ENCODE measurements at places on chromosomes 12 and 14.

DNA sequence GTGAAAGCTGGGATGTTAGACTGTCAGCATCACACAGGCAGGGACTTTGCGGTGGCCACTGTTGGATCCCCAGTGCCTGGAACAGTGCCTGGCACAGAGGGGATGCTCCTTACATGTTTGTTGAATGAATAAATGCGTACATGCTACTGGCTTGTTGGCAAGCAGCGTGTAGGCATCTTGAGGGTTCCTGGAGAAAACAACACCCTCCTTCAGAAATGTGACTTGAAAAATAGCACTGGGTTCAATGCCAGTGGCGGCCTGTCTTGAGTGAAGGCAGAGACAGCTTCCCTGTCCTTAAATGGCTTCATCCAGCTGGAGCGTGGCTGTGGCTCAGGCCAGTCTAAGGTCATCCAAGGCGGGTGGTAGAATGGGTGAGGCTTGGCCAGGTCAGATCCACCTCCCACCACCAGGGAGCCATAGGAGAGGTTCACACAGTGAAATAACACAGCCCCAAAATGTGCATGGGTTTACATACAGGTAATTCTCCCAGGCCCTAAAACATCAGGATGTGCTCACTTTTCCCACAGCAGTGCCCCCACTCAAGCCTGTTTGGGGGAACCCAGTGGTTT, 171.4 kb downstream of the PHETA1 start:
- no peak for DNase-seq

DNA sequence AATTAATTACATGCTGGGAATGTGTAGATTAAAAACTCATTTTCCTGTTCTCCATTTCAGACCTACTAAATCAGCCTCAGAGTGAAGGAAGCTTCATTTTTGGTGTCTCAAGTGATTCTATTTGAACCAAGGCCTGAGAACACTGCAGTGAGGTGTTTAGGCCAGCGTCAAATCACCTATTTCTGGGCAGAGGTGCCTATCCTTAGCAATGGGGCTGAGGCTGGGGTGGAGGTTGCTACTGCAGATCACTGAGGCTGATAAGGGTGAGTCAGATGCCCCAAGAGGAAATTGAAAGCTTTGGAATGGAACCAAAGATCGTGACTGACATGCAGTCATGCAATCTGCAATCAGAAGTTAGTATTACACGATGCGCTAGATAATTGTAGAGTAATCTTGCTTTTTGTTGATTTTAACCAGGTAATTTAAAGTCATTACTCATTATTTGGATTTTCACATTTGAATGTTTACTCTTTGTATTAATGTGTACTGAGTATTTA, 4.4 kb downstream of the TXNRD1 start:
- no peak for DNase-seq

DNA sequence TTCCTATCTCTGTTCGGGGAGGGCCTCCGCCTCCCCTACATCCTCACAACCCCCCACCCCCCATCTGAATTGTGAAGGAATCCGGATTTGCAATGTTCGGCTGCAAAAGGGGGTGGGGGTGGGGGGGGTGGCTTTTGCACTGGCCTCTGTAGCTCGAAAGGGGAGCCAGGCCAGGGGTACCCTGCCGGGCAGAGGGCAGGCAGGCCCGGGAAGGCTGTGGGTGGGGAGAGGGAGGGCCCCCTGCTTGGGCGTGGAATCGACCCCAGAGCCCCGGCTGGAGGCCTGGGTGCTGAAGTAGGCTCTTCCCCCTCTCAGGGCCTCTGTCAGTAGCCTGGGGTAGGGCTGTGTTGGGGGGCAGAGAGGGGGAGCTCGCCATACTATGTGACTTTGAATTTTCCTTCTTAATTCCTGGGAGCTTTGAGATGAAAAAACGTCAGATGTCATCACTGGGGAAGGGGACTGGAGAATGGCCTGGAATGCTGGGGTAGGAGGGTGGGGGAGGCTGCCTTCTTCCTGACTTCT, 1.1 kb downstream of the LRP1 start:
- DNase-seq: no peak

DNA sequence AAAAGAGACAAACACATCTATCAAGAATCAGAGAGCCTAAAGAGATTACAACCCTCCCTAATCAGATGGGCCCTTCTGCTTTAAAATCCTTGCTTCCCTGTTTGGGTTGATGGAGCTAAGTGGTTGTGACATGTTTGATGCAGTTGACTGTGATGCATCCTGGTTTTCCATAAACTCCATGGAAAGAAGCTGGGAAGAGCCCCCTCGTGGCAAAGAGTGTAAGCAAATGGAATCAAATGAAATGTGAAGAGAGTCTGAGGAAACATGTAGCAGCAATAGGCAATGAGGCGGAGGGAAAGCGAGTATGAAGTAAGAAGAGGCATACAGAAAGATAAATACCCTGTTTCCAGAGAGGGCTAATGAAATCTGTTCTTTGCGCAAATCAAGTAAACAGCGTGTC, 70.4 kb upstream of the SLCO1C1 start:
- no peak for DNase-seq

- DNase-seq: no peak
Measured at GRCh38 chr12:55842681-55843429, at the start of gene MMP19. Gene MMP19 (minus strand): TSS chr12:55842936. CDS start chr12:55842830, 106 bp downstream.

DNA sequence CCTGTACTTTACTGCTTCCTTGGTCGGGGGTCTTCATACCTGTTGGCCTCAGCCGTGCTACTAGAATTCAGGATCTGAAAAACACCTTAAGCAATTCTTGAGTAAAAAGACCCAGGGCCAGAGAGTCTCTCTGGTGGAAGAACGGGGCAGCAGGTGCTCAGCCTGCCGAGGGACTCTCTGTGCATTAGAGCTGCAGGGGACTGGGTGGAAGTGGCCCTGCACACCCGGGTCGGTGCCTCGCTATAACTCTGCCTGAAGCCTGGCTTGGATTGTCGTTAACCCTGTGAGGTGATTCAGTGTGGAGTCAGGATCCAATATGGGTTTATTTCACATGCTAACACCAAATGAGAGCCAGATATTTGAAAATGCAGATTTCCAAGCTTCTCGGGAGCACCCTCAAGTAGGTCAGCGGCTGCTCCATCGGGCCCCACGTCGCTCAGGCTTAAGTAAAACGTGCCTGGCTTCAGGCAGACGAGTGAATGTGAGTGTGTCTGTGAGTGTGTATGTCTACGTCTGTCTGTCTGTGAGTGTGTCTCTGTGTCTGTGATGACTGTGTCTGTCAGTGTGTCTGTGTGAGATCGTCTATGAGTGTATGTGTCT, 35.1 kb upstream of the C14orf180 start:
- no peak for DNase-seq

DNA sequence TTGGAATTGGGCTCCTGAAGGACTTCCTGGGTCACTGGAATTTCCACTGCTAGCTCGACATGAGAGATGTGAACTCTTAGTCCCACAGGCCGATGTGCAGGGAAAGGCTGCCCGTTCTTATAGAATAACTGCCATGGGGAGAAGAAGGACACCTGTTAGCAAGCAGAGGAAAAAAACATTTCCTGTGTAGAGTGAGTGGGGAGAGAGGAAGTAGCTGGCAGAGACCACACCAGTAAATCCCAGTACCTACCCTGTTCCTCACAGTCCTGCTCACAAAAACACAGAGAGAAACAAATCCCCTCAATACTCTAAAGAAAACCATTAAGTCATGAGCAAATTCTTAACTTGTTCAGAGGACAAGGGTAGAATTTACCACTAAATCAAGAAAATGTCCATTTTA, 29.5 kb downstream of the AREL1 start:
- DNase-seq: no peak

- no peak for DNase-seq
Measured at GRCh38 chr12:1319212-1319611, 275.2 kb downstream of the FBXL14 start.

- DNase-seq: no peak
Measured at GRCh38 chr14:96424109-96424989, 32.4 kb downstream of the AK7 start.

DNA sequence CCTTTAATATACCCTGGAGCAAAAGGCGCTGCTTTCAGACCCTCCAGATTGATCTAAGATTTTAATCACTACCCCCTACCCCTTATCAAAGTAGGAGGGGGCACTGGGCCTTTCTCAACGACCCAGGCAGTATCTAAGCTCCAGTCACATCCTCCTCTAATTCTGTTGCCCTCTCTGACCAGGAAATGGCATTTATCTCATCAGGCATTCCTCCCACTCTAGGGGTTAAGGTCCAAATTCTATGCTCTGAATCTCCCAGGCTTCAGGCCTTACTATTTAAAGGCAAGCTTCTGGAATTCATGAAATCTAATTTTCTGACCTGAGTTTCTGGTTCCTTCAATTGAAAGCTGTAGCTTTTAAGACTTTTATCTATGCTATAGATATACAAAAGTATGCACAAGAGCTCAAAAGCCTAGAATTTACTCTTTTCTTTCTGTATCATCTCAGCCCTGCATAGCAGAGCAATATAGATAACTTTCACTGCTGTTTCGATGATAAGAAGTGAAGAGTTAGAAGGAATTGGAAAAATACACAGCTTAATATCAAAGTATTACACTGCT, 622.9 kb downstream of the RPS29 start:
- DNase-seq: no peak

DNA sequence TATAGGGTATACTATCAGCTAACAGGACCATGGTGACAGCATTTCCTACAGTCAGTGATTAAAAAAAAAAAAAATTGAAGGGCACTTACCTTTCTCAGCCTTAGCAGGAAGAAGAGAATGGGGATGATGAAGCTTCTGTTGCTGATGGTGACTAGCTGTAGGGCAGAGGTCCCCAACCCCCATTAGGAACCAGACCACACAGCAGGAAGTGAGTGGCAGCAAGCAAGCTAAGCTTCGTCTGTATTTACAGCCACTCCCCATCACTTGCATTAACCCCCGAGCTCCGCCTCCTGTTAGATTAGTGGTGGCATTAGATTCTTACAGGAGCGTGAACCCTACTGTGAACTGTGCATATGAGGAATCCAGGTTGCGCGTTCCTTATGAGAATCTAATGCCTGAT, 91.3 kb upstream of the USP44 start:
- DNase-seq: no peak

DNA sequence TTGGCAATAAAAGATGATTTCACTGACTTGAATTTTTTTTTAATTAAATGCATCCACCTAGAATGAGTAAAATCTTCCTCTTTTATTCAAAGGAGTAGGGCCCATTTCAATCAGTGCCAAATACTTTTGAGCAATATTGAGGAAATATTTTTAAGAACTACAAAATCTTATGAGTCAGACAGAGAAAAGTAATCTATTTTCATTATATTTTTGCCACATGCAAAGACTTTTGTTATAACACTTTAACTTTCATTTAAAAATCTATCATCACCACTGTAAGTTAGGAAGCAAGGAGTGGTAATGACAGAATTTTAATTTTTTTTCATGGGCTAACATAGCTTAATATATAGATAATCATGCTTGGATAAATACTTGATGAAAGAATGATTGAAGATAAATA, 345.2 kb upstream of the KITLG start:
- no peak for DNase-seq

GRCh38 chr12:94080341-94081009, 67.9 kb upstream of the PLXNC1 start:
- DNase-seq: no peak

GRCh38 chr14:21251215-21251614, 18.0 kb downstream of the HNRNPC start:
- DNase-seq: no peak

DNA sequence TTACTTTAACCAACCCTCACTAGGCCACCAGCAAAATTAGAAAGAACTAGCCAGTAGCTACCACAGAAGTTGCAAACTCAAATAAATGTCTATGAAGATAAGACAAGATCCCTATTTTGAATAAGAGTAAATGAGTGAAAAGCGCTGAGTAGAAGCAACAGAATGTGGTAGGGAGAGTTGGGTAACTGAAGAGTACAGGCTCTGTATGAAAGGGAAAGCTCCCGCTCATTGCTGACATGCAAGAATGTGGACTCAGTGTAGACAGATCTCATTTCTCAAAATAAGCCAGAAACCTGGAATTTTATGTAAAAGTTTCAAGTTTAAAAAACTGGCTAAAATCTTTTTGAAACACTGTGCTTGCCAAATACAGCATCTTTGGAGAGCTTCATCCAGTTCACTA, 63.9 kb downstream of the NAV3 start:
- no peak for DNase-seq

DNA sequence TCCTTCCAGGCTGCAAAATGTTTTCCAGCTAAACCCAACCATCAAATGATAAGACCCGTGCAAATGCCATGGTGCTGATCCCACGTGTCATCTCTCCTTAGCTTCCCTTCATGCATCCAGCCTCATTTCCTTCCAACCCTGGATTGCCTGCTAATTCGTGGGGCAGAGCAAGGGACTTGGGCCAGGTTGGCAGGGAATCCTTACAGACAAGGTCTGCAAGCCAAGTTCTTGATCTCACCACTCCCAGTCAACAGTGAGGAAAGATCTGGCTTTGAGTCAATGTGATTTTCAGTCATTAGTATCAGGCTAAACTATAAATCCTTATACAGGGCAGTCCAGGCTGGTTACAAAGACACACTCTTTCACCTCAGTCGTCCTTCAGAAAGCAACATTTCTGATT, 150.9 kb downstream of the ANO2 start:
- no peak for DNase-seq

Measured in stimulated activated CD8-positive, alpha-beta memory T cell treated with anti-CD3 and anti-CD28 coated beads, Interleukin-4, amount 100 ng/mL, for 1 hour (primary cell).